ENCODE measurements at places on chromosomes 7 and 10. TPM values are rescaled to one million over a fixed set of nuclear protein-coding genes. Genes with fewer than 3 reads are reported as not detected.

DNAH11 gene
- 0.63 TPM for total RNA-seq

ASZ1 gene
- not detected for total RNA-seq

MCM10 gene
- 14.1 TPM for total RNA-seq

SHH gene
- total RNA-seq: 0.38 TPM

ABCB1 gene
- total RNA-seq: 3.0 TPM

MMP21 gene
- under 0.01 TPM for total RNA-seq

DPYSL4 gene
- 14.7 TPM for total RNA-seq

MAGI2 gene
- 3.4 TPM for total RNA-seq

NUTM2D gene
- total RNA-seq: 0.81 TPM

SLC16A12 gene
- 3.2 TPM for total RNA-seq

NOS3 gene
- 54.8 TPM for total RNA-seq

OR2A42 gene
- total RNA-seq: 0.09 TPM

KNDC1 gene
- under 0.01 TPM for total RNA-seq

WEE2 gene
- total RNA-seq: not detected

DTX2 gene
- 4.9 TPM for total RNA-seq

TAF5 gene
- total RNA-seq: 4.4 TPM

APBB1IP gene
- total RNA-seq: not detected

WDR86 gene
- total RNA-seq: not detected

INHBA gene
- total RNA-seq: 4.5 TPM

AMPH gene
- total RNA-seq: 0.09 TPM

PHF14 gene
- total RNA-seq: 41.9 TPM

MRLN gene
- total RNA-seq: not detected

SPDYE18 gene
- 0.28 TPM for total RNA-seq

ACSM6 gene
- total RNA-seq: not detected

ITPRID1 gene
- not detected for total RNA-seq

CPA2 gene
- total RNA-seq: not detected

CARD11 gene
- total RNA-seq: 46.0 TPM

TMEM229A gene
- not detected for total RNA-seq

PDE6C gene
- not detected for total RNA-seq

SOSTDC1 gene
- not detected for total RNA-seq

GALNT17 gene
- total RNA-seq: not detected

HKDC1 gene
- 0.19 TPM for total RNA-seq

MEIG1 gene
- not detected for total RNA-seq

HOXA6 gene
- total RNA-seq: 0.36 TPM

COL28A1 gene
- total RNA-seq: not detected

PNLIPRP3 gene
- total RNA-seq: not detected

CNPY1 gene
- total RNA-seq: not detected

UPK3B gene
- 0.27 TPM for total RNA-seq

ELAPOR2 gene
- 8.9 TPM for total RNA-seq

TSPAN15 gene
- total RNA-seq: 48.3 TPM

LRRC17 gene
- total RNA-seq: 20.7 TPM

FEZF1 gene
- total RNA-seq: not detected

RET gene
- total RNA-seq: 0.09 TPM

CLCN1 gene
- total RNA-seq: not detected

ZPBP gene
- not detected for total RNA-seq

NACAD gene
- 0.18 TPM for total RNA-seq

FERD3L gene
- total RNA-seq: not detected

TMEM270 gene
- not detected for total RNA-seq

SFTPA1 gene
- not detected for total RNA-seq

NKX1-2 gene
- total RNA-seq: not detected

SPACDR gene
- 1.3 TPM for total RNA-seq

Measured in endothelial cell of coronary artery (primary cell).